ENCODE measurements at places on chromosomes 11 and 22.

DNA sequence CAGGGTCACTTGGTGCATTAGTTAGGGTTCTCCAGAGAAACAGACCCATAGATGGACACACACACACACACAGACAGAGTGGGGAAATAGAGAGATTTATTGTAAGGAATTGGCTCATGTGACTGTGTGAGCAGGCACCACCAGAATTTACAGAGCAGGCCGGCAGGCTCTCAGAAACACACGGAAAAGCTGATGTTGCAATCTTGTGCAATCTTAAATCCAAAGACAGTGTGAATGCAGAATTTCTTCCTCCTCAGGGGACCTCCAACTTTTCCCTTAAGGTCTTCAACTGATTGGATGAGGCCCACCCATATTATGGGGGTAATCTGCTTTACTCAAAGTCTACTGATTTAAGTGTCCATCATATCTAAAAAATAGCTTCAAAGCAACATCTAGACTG is 49.8 kb downstream of the APIP start:
- DNase-seq: no peak

GRCh38 chr11:45872651-45873356 is 12.6 kb upstream of the MAPK8IP1 start:
- DNase-seq: peak; percentile 73

DNA sequence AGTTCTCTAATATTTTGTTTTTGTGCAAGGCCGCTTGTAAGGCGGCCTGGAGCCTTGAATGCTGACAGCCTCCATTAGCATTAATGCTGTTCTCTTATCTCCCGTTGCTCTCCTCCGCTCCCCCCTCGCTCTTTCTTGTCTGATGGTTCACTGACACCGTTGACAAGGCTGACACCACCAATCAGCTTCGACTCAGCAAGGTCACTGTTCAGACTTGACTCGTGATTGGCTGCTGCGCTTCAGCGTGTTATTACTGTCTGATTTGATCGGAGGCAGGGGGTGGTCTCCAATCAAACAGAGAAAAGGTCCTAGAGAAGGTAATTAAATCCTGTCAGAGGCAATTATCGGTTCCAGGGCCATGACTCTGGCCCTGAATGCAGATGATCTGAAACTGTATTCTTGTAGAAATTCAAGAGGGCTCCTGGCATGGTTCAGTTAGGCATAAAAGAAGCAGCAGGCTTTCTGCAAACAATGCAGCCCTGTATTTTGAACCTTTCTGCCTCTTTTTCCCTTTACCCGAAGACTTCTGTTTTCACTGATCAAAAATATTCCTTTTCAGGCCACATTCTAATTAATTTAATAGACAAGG is 49.3 kb upstream of the MPPED2 start:
- no peak for DNase-seq

- no peak for DNase-seq
Measured at GRCh38 chr22:50703726-50704509, 31.3 kb downstream of the SHANK3 start.

DNA sequence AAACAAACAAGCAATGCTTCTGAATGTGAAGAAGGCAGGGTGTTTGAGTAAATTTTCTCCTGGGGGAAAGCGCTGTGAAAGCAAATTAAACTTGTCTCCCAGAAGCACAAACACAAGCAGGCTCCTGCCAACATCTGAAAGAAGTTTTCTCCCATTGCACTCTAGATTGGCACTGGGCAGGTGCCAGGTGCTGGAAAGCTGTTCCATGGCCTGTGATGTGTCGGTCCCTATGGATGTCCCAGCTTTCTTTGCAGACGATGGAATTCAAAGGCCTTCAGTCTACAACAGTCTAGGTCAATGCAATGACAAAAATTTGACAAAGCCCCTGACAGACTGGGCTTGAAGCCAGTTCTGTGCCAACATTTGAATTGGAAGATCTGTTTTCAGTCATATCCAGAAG is 246.1 kb upstream of the NARS2 start:
- no peak for DNase-seq

DNA sequence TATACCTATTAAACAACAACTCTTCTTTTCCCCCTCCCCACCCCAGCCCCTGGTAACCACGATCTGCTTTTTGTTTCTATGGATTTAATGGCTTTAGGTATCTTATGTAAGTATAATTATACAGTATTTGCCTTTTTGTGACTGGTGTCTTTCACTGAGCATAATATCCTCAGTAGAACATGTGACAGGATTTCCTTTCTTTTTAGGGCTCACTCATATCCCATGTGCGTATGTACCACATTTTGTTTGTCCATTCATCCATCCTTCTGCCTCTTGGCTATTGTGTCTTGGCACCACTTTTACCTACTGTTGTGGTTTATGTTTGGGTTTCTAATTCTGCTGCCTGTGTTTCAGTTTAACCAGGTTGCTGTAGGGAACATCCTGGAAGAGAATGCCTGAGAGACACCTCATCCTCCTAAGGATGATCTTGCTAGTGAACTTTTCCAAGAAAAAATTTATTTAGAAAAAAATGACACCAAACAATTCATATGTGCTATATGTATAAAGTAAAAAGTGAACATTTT is 77.6 kb upstream of the SESN3 start:
- no peak for DNase-seq

GRCh38 chr11:78715639-78716311 is 141.1 kb upstream of the NARS2 start:
- peak; percentile 88 for DNase-seq

GRCh38 chr11:85643191-85643614 is 4.6 kb upstream of the TMEM126A start:
- DNase-seq: peak; percentile 51

DNA sequence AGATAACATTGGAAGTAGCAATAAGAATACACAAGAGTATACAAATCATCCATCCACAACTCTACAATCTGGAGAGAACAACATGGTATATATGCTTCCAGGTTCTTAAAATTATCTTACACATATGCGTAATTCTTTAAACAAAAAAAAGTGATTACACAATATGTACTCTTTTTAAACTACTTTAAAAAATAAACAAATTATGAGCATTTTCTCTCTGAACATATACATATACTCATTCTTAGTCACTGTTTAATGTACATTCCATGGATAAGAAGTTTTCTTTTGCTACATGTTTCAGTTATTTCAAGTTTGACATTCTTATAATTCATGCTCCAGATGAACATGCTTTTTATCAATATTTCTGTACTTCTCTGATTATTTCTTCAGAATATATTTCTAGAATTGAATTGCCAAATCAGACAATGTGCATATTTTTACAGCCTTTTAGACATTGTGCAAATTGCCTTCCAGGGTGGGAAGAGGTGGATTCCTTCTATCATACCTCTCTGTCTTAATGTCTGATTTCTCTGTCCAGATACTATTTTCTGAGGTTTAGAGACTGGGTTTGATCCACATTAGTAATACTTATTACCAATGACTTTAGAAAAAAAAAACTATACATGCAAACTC is 551.6 kb downstream of the METTL15 start:
- no peak for DNase-seq

DNA sequence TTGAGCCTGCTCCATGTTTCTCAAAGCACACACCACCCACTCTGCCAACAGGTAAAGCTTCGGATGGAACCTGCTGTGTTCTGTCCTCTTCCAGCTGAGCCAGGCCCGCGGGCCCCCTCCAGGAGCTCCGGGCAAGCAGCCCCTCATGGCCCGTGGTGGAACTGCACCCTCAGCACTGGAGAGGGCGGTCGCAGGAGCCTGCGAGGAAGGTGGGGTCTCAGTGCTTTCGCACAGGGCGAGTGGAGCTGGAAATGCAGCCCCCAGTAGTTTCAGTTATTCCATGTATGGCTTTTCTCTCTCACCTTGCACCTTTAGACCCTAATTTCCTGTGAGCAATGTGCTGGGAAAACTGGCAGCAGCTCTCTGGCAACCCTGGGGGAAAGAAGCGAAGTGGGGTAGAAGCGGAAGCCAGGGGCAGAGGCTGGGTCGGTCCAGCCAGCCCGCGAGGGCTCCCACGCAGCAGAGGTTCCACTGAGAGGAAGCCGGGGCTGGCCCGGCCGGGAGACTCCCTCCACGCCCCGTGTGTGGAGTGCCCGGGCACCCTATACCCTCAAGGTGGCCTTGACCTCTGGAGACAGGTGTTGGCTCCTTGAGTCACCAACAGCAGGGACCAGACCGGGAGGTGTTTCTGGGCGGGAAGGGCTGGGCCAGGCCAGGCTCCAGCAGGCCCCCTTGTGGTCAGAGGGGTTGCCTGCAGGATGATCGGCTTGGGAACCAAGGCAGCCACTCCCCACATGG is 119.9 kb upstream of the TMEM45B start:
- DNase-seq: peak; percentile 88

DNA sequence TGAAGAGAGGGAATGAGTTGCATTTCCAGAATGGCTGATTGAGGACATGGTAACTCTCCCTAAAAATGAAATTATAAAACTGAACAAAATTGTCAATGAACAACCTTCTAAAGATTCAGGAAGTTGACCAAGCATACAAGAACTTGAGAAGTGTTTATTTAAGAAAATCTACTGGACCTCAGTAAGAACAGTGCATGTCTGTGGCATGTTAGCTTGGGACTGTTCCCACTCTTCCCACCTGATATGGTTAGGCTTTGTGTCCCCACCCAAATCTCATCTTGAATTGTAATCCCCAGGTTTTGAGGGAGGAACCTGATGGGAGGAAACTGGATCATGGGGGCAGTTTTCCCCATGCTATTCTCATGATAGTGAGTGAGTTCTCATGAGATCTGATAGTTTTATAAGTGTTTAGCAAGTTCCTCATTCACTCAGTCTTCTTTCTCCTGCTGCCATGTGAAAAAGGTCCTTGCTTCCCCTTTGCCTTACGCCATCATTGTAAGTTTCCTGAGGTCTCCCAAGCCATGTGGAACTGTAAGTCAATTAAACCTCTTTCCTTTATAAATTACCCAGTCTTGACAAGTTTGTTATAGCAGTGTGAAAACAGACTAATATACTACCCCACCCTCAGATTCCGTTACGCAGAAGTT is 15.4 kb downstream of the MS4A13 start:
- DNase-seq: no peak

GRCh38 chr22:50317178-50317577 is 9.6 kb downstream of the DENND6B start:
- DNase-seq: no peak

GRCh38 chr11:32584921-32585320 is 1.3 kb downstream of the EIF3M start:
- DNase-seq: peak; percentile 39

GRCh38 chr22:42428760-42429159 is 3.4 kb downstream of the NFAM1 start:
- DNase-seq: no peak

DNA sequence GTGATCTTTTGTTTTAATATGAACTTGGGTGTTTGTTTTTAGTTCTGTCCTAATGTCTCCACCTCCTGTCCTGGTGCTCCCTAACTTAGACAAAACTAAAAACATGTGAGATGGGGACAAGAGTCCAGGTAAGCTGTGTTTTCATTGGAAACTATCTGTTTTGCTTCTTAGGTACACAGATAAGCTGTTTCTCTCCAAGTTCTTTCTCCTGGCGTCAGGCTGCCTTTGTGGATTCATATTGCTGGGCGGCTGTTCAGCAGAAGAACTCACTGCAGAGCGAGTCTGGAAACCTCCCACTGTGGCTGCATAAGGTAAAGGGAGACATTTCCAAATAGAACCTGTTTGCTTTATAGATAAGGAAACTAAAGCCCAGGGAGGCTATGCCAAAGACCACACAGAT is 24.7 kb downstream of the PANX1 start:
- no peak for DNase-seq

Measured in HT-29 (cell line).